ENCODE measurements at places on chromosomes 12 and 14.

- DNase-seq, result no peak
Observed at GRCh38 chr12:20205854-20206253, 162.5 kb upstream of the PDE3A start.

GRCh38 chr14:22534547-22534946, 54.5 kb downstream of the DAD1 start:
- no peak for DNase-seq

DNA sequence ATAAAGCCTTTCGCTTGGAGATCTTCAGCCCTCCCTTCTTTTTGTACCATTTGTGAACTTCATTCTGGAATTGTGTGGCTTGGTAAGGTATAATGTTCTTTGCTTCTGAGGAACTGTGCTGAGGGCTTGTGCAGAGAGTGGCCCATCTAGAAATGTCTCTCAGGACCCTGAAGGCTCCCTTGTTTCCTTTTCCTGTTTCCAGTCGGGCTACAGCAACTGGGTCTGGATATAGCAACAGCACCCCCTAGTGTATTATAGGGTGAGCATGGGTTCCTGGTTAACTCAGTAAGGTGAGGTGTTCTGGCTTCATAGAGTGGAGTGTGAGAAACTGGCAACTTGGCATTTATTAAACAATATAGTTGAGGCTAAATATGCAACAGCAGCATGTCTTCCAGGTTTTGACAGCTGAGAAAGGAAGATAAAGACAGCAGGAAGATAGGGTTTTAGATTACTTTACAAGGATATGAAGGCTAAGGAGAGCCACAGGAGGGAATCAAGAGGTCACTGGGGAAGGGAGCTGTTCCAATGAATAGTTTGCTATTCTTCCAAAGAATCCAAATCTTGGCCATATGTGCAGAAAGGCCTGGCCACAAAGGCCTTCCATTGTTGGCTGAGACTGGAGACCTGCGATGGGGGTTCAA, 49.1 kb upstream of the RNU6-8 start:
- DNase-seq, result no peak

DNA sequence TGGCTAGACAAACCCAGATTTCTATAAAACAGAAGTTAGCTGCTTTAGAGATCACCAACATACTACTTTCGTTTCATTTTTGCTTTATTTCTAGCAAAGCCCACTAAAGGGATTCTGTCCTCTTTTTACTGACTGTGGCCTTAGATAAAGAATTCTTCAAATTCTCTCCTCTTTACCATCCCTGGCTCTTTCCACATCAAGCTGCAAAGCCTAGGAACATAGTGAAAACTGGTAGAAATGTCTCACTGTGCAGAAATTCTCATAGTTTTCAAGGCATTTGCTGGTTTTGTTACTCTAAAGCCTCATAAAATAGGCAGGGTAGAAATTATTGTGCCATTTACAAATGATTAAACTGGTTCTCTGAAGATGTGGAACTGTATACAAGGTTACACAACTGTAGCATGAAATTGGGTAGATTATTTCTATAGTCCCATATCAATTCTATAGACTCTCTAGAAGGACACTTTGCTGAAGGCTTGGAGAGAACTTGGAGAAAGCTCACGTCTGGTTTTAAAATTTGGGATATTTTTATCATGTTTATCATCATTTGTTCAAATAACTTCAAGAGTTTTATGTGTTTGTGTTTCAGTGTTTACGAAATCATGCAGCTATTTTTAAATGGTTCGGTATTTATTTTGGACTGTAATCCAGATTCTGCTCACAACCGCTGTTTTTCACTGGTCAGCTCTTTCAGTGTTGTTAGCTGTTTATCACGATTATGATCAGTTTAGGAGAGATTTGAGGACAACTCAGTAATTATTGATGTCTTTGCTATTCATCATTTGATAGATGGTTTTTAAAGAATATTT, 36.7 kb upstream of the CSRP2 start:
- DNase-seq, result no peak

DNA sequence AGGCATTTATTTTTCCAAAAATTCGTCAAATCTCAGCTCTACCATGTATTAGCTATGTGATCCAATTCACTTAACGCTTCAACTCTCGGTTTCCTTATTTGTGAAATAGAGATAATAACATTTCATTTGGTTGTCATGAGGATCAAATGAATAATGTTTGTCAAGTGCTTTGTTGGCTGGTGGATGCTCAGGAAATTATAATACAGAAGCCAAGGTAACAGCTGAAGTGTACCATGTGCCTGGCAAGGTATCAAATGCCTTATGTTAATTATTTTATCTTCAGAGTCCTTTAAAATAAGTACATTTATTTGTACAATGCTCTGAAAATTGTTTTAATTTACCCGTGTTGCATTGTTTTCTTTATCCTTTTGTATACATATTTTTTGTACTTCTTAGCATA, 6.1 kb upstream of the PRKCH start:
- DNase-seq, result no peak

- no peak for DNase-seq
Observed at GRCh38 chr12:70709022-70709421, 71.8 kb upstream of the PTPRB start.

- DNase-seq, result no peak
Observed at GRCh38 chr12:58396239-58396638, 454.9 kb downstream of the ATP23 start.

DNA sequence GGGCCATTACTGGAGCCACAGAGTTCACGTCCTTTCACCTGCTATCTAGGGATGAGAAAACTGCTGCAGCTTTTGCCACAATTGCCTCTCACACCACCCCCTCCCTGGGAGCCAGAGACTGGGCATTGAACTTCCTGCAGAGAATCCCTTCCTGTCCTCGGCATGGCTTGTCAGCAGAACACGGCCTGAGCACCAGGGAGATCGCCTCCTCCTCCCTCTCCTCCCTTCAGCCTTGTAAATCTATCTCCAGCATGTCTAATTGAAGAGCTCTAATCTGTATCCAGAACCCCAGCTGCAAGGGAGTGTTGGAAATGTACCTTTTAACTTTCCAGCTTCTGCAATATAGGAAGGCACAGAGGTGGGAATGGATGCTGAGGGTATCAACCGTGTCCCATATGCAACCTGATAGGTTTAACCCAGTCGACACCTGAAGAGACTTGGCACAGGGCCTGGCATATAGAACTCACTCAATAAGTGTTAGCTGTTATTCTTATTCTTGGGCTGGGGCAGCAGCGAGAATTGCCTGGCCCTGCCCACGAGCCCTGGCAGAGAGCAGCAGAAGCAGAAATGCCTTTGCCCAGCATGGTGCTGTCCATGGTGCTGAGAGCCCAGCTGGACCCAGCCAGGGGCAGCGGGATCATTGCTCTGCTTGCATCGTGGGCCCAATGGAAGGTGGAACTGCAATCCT, 26.8 kb downstream of the TMEM63C start:
- no peak for DNase-seq

GRCh38 chr14:29709490-29709889, 218.2 kb downstream of the PRKD1 start:
- no peak for DNase-seq

- DNase-seq, result no peak
Observed at GRCh38 chr12:78095623-78096022, 264.9 kb downstream of the NAV3 start.

- DNase-seq, result no peak
Observed at GRCh38 chr14:36013483-36013882, 163.0 kb downstream of the PTCSC3 start.

DNA sequence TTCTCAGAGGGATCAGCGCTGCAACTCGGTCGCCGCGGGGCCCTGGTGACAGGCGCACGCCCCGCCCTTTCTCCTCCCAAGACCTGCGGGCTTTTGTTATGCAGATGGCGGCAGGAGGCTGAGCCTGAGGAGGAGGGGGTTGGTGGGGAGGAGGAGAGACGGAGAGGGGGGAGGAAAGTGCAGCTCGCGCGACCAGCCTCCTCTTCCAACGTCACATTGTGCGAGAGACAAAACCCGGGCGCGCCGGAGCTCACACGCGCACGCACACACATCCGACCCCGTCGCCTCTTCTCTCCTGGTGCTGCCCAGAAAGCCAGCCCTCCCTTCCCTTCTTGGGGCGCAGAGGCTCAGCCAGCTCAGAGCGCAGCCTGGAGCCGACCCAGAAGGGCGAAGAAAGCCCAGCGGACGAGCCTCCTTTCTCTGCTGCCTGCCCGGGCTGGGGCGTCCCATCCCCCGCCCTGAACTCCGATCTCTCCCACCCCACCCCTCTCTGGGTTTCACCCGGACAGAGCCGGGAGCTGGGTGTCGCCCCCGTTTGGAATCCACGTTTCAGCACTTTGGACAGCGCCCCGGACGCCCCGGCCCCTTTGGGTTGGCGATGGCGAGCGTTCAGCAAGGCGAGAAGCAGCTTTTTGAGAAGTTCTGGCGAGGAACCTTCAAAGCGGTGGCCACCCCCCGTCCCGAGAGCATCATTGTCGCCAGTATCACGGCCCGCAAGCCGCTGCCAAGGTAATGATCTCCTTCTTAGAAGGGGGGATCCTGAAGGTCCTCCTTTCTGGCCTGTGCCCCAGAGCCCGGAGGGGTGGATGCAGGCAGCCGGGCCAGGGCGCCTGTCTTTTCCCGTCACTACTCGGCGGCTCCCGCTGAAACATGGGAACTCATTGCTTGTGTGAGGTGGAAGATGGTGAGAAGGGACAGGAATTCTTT, at the start of gene SRRM4:
SRRM4 (plus strand) TSS at position 257 of the 927 bp plus-strand sequence; CDS start at position 599, 342 bp downstream.
- DNase-seq, result no peak

DNA sequence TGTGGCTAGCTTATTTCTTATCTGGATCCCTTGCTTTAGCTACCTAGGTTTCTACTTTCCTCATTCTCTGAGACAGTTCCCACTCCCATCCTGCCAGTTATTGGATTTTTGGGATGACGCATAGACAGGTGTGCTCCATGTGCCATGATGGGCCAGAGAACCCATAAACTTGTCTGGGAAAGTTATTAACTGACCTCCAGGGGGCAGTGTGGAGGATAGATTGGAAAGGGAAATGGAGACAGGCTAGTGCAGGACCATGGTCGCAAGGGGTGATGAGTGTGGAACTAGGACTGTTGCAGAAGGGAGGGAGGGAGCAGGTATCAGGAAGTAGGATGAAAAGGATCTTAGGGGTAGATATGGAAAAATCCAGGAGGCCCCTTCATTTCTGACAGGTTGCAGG, 80.3 kb downstream of the ESRRB start:
- no peak for DNase-seq

DNA sequence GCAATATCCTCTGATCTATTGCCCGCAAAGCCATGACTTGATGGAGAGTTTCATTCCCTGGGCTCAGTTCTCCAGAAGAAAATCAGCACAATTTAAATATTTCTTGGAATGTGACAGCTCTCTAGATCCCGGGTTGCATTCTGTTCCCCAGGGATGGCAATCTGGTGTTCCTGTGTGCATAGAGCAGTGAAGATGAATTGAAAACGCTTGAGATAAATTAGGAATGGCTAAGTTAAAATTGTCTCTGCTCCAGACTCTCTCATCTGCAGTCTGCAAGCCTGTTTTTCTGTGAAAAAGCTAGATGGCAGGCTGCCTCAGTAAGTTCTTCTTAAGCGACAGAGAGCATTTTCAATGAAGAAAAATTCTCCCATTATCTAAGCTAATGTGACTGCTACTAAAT, 582.5 kb upstream of the MGAT4C start:
- DNase-seq, result no peak

- DNase-seq, result no peak
Observed at GRCh38 chr14:70887207-70887681, 20.0 kb upstream of the PCNX1 start.
